ENCODE measurements at places on chromosomes 7 and 10.

GRCh38 chr7:23018750-23019149 is 4.8 kb upstream of the HYCC1 start:
- no peak for DNase-seq

GRCh38 chr7:2156756-2157472 is 75.8 kb downstream of the MAD1L1 start:
- no peak for DNase-seq

DNA sequence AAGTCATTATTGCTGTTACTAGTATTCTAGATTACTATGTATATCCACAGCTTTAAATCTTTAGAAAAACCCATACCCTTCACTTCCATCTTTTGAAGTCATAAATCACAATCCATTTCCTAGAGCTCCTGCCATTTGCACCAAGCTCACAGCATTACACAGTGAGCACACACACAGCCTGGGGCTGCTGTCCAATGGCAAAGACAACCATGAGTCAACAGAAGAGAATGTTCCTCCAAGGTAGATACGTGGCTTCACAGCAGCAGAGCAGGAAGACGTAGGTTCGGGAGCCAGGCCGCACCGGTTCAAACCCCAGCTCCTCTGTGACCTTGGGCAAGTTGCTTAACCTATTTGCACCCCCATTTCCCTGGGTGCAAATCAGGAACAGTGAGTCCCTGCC is 234.6 kb downstream of the DIP2C start:
- DNase-seq: no peak

GRCh38 chr7:100895956-100896731 is 456 bp upstream of the ACHE start:
- no peak for DNase-seq

DNA sequence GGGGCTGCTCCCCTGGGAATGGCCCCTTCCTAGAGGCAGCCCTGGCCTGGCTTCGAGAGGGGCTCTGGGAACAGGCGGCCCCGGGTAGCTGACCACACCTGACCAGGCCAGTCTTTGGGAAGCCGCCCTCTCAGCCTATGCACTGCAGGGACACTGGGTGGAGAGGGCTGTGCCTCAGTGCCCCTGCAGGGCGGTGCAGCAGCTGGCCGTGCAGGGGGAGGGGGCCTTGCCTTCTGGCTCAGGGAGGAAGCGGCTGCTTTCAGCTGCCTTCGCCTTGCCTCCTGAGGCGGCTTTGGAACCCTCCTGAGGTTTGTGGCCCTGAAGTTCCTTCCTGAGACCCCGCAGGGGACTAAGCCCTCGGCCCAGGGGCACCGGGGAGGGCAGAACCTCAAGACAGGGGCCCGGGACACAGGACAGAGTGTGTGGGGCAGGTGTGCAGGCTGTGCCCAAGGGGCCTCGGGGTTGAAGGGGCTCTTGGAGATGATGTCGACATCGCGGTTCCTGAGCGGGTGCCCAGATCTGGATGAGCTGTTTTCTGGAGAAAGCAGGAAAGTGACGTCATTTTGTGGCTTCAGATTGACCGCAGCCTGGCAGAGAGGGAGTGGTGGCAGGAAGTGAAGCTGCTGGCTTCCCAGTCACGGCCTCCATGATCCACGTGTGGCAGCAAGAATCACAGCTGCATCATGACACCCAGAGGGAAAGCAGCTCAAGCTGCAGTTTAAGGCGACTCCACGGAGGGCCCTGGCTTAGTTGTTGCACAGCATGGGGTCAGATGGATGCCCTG is 17.7 kb downstream of the ADAM8 start:
- DNase-seq: no peak

DNA sequence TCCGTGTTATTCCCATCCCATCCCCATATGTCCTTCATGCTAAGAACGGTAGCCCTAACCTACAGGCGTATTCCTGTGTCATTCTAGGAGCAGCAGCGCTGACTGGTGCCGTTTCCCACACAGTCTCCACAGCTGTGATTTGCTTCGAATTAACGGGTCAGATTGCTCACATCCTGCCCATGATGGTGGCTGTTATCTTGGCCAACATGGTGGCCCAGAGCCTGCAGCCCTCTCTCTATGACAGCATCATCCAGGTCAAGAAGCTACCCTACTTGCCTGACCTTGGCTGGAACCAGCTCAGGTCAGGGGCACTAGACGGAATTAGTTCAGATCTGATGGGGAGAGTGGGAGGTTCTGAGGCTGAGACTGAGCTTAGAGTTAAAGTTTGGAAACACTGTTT is 20.7 kb downstream of the FAM131B start:
- DNase-seq: no peak

DNA sequence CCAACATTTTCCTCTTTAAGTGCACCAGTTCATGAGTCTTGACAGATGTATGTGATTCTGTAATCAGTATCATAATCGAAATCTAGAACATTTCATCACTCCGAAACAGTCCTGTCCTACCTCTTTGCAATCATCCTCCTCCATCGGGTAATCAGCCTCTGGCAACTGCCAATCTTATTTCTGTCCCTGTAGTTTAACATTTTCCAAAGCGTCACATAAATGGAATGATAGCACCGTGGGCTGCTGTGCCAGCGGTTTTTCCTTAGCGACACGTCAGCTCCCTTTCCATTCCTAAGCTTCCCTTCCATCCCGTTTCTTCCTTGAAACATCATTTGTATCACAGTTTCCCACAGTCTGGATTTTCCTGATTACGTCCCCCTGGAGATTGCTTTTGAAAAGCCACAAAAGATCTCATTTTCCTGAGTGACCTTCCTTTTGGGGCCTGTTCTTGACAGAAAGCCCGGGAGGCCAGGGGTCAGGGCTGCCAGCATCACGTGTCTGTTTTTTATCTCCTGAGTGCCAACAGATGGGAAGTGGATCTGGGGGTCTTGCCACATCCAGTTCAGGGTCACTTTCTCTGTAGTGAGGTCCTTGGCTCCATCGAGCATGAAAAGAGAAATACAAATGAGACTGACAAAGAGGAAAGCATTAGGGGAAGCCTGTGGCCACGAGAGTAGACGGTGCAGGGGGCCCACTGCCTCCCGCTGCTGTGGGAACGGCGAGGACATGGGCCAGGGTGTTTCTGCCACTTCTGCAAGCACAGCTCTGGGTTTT is 31.6 kb downstream of the TMEM120A start:
- no peak for DNase-seq

GRCh38 chr10:28942012-28942411 is 264.7 kb downstream of the BAMBI start:
- DNase-seq: no peak

DNA sequence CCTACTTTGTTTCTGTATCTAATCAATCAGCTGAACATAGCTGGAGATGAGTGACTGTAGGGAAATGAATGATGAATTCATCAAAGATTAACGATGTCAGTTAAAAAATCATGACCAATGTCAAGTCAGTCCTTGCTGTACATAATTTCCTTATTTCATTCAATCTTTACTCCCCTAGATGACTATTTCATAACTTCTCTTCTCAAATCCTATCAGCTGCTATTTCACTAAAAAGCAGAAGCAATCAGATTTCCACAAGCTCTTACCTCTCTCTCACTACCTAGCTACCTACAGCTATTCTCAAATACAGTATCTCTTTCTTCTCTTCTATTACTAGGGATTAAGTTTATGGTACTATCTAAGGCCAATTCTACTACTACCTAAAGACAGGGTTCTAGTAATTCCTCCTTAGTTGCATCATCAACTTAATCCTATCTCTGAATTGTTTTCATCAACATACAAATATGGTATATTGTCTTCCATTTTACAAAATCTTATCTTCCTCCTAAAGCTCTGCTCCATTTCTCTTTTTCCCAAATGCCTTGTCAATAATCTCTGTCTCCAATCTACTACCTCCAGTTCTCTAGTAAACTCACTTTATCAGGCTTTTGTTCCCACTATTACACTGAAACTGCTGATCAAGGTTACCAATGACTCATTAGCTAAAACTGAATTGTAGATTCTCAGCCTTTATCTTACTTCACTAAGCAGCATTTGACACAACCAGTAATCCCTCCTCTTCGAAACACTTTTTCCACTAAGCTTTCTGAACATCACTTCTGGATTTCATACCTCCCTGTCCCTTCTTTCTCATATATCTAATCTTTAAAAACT is 28.4 kb downstream of the JMJD1C start:
- no peak for DNase-seq

DNA sequence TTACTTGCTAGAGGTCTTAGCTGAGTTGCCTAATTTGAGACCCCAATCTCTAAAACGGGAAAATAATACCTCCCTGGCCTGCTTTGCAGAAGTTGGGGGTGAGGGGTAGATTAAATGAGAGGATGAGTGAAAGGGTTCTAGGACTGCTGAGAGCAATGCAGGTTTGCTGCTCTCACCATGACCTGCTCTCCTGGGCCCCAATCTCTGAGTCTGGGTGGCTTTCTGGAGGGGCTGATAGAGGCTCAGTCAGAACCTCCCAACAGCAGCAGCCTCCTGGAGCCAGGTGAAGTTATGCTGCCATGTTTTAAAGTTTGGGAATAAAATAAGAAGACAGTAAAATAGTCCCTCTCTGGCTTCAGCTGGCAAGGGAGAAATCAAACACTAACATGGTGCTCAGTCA is 7.3 kb downstream of the UROS start:
- DNase-seq: no peak

- DNase-seq: no peak
Observed at GRCh38 chr10:117536072-117536865, 6.3 kb upstream of the EMX2 start.

- no peak for DNase-seq
Observed at GRCh38 chr7:68977385-68978055, 620.8 kb upstream of the AUTS2 start.

- DNase-seq: no peak
Observed at GRCh38 chr7:105014693-105015389, 836 bp downstream of the KMT2E start.

DNA sequence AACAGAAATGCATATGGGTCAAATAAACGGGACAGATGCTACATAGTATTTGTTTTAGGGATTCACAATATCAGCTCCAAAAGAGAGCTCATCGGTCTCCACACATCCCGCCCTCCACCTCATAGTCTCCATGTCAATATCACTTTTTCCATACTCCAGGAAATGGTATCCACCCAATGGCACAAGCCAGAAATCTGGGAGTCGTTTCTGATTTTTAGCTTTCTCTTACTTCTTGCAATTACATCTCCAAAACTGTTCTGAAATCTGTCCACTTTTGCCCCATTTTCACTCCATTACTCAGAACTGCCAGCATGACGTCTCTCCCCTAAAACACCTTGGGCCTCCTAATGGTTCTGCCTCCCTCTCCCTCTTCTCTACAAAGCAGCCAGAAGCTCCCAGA is 47.4 kb upstream of the EZH2 start:
- DNase-seq: no peak

GRCh38 chr7:146864644-146865043 is 748.0 kb downstream of the CNTNAP2 start:
- DNase-seq: no peak

- no peak for DNase-seq
Observed at GRCh38 chr10:113450046-113450804, 102.6 kb upstream of the HABP2 start.

DNA sequence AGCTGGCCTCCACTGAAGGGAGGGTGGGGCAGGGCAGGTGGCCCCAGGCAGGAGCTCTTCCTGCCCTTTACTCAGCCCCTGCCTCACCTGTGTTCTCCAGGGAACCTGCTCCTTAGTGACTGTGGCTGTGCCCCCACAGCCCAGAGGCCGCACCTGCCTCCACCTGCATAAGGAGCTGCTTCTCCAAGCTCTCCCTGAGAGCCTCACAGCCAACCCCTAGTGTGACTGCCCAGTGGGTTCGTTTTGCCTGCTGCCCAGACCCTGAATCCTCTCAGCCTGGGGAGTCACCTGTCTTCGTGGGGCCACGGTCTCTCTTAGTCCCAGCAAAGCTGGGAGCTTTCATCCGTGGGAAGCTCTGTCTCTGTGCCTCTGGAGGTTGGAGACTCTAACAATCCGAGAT is 94.4 kb downstream of the GLRX3 start:
- DNase-seq: no peak

- DNase-seq: peak; percentile 49
Observed at GRCh38 chr7:151992375-151992774, 33.1 kb upstream of the GALNT11 start.

DNA sequence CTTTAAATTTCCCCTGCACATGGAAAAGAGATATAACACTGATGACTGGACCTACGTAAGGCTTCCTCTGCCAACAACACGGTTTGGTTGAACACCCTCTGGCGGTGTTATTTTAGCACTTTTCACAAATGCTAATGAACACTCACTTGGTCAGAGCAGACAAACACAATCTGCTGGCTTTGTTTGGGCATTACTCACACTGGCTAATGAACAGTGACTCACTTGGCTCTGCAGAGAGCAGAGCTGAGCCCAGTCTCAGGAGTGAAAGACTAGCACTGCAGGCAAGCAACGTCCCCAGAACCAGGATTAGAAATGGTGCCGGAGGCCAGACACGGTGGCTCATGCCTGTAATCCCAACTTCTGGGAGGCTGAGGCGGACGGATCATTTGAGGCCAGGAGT is 430.8 kb downstream of the PLXNA4 start:
- no peak for DNase-seq

DNA sequence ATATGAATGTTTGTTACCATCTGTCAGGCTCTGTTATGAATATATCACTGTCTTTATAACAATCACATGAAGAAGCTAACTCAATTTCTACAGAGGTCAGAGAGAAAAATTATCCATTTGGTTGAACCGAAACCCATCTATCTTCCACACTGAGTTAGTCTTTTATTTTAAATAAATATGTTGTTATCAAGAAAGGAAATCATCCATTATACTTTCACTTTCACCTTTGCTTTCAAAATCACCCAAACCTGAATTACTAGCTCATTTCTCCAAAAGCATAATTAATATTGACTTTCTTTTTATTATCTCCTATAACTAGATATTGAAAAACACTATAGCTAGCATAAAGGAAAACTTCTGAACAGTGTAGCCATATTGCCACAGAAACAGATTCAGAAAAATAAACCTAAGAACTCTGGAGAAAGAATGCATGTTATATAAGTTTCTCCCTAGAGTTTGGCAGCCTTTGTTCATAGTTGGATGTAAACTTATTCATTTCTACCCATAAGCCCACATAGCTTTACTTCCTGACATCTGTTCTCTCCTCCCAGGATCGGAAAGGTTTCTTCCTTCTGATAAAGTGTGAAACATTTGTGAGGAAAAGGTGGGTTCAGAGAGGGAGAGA is 66.0 kb downstream of the NPSR1 start:
- no peak for DNase-seq

GRCh38 chr10:17062493-17062892 is 67.1 kb downstream of the CUBN start:
- no peak for DNase-seq

DNA sequence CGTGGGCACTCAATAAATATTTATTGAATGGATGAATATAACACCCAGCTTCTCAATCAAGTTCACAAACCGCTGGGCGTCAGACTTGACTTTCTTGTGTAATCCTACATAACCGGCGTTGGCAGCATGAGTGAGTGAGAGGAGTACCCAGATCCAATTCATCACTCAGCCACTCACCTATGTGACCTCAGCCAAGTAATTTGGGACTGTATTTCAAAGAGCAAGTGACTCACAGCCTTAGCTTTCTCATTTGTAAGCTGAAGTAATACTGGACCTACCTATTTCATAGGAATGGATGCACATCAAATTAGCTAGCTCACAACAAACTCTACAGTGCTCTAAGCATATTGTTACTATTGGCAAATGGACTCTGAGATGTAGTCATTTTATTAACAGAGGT is 53.8 kb upstream of the FAM204A start:
- DNase-seq: no peak

Data from dorsolateral prefrontal cortex (tissue), 122 donors.